ENCODE measurements at places on chromosomes 6 and 20.

DNA sequence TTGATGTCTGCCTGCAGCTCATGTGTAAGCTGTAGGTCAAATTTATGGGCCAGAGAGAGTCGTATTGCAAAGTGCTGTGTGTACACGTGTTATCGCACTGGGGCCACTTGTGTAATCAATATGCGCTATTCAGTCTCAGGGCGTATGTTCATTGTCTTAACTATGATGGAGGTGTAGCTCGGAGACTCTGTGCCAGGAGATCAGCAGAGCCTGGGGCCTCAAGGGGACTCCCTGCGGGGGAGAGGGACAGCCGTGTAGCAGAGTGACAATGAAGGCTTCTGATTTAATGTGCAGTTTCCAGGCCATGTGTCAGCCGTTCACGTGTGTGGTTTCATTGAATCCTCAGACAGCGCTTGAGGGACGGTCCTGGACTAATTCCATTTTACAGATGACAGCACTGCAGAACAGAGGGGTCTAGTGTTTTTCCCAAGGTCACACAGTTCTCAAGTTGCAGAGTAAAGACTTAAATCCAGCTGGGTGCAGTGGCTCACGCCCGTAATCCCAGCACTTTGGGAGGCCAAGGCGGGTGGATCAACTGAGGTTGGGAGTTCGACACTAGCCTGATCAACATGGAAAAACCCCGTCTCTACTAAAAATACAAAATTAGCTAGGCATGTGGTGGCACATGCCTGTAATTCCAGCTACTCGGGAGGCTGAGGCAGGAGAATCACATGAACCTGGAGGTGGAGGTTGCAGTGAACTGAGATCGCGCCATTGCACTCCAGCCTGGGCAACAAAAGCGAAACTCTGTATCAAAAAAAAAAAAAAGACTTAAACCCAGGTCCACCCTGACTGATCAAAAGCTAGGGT is 242.5 kb downstream of the PREX1 start:
- DNase-seq: no peak

- peak; percentile 51 for DNase-seq
These were observed 100.5 kb upstream of the SUPT3H start for GRCh38 chr6:45478240-45478639.

DNA sequence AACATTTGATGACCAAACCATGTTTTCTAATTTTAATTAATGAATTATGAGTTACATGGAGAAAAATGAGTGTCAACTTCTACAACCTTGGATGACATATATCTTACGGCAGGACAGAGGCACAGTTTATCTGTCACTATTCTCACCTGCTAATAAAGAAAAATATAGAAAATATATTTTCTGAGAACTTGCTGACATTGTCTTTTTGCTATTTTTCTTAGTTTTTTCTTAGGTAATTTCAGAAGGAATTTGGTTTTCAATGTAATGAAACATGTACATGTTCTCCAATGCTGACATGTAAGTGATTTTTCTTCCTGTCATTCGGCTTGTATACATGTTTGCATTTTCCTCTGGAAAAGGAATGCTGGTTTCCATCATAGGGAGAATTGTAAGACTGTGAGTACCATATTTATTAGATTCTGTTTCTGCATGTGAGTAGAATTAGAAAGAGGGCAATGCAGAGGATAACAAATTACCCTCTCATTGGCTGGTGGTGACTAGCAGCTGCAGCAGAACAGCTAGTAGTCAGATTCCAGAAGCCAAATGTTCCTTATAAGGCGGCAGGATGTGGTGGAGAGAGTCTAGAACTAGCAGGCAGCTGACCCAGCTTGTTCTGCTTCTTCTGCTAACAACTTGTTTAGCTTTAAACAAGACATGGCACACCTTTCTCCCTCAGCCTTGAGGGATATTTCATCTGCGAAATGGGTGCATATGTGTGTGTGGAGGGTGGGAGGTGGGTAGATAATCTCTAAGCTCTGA is 132.8 kb upstream of the SPACA1 start:
- peak; percentile 58 for DNase-seq

DNA sequence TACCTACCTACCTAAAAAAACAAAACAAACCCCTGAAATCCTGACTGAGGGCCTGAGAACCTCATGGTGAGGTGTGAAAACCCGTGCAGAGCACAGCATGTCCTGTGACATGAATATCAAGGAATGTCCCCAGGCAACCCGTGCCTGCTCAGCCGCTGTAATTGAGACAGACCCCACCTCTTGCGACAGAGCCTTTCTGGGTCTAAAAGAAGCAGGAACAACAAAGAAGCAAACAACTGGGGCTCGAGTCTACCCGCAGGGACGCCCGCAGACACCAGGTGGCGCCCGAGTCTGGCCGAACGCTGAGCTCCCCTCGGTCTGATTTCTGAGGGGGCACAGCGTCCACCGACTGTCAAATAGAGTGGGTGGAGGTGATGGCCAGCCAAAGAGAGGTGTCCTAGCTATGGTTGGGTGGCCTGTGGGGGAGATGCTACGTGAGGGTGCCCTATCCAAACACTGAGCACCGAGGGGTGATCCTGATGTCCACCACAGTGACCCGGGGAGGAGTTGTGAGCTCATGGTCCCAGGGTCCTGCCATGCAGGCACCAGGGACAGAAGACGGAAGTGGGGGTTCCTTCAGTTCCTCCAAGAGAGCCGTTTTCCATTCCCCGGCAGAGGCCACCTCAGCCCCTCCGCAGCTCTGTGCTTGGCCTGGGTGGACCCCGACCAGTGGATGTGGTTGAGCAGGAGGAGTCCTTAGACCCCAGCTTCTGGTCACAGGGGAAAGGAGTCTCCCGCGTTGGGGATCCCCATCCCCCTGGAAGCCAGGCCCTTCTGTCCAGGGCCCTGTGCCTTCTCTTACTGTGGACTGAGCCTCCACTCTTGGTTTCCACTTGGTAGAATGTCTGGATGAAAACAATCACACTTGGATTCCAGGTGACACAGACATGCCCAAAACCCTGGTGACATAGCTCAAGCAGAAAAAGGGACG is 268.2 kb downstream of the CDC5L start:
- DNase-seq: peak; percentile 75

DNA sequence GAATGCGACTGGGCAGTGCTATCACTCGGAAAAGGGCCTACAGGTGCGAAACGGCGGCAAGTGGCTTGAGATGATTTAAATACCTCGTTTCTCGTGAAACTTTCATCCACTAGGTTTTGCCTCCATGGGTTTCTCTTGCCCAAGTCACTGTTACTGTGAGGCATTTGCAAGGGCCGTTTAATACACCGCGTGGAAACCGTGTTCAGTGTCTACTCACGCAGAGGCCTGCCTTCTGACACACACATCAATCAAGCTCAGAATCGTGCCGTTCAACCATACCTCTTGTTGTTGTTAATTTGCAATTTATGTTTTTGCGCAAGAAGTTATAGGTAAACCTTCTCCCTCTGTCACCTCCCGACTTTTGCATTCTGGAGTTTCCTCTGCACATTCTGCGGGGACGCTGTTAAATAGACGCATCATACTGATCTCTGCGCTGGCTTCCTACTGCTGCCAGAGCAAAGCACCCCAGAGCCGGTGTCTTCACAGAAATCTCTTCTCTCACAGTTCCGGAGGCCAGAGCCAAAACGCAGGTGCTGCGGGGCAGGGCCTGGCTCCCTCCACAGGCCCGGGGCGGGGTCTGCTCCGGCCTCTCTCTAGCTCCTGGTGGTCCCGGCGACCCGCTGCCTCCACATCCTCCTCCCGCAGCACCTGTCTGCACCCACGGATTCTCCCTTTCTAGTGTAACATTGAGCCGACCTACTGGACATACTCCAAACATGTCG is 251.4 kb downstream of the SMOC2 start:
- no peak for DNase-seq

DNA sequence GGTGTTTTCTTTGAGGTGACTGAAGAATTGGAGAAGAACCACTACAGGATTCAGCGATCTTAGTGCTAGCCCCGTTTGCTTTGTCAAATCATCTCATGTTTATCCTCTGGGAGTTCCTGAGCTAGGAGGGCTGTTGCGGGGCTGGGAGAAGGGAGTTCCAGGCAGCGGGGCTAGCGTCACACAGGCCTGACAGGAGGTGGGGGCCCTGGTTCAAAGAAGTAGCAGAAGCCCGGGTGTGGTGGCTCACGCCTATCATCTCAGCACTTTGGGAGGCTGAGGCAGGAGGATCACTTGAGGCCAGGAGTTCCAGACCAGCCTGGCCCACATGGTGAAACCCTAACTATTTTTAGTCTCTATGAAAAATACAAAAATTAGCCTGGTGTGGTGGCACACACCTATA is 33.2 kb upstream of the SULF2 start:
- DNase-seq: no peak

DNA sequence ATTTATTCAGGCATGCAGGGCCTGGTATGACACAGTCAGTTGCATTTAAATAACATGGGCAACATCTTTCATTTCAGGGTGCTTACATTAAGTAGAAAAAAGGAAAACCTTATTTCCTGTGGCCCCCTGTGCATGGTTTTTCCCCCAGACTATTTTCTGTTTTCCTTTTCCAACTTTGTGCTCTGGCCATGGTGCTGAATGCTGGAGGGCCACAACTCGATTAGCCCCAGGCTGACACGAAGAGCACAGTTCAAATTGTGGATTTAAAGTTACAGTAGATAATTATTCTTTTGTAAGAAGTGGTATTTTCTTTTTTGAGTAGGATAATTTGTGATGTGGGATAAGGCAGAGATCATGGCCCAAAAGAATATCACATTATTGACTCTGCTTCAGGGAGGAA is 332.0 kb downstream of the HAO1 start:
- peak; percentile 11 for DNase-seq

DNA sequence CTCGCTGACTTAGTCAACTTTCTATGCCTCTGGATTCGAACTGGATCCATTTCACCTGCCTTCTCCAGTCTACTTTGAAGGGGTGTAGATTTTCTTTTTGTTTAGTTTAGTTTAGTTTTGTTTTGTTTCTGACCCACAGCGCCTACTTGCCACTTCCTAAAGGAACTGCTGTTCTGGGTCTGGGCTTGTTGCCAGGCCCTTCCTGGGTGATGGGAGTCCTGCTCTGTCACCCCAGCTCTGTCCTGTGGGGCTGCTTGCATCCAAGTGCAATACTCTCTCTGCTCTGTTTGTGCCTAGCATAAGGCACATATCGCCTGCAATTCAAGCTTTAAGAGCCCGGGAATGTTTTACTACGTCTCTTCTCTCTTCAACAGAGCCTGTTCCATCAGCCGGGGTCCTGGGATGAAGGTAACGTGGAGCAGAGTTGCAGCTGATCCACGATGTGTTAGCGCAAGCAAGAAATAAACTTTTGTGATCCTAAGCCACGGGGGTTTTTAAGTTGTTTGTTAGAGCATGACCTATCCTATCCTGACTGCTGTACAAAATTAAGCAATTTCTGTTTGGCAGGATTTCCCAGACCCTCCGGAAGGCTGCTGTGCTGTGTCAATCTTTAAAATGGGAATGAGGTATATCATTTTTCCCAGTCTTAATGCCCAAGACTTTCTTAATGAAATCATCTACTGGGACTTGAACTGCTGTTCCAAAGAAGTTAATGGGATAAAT is 30.9 kb upstream of the TAGAP start:
- peak; percentile 51 for DNase-seq

GRCh38 chr6:168638468-168639271 is 197.7 kb downstream of the SMOC2 start:
- DNase-seq: no peak

- no peak for DNase-seq
These were observed 58.5 kb upstream of the B3GAT2 start for GRCh38 chr6:71015392-71015791.

GRCh38 chr6:125077453-125077852 is 76.1 kb upstream of the TPD52L1 start:
- DNase-seq: peak; percentile 82

DNA sequence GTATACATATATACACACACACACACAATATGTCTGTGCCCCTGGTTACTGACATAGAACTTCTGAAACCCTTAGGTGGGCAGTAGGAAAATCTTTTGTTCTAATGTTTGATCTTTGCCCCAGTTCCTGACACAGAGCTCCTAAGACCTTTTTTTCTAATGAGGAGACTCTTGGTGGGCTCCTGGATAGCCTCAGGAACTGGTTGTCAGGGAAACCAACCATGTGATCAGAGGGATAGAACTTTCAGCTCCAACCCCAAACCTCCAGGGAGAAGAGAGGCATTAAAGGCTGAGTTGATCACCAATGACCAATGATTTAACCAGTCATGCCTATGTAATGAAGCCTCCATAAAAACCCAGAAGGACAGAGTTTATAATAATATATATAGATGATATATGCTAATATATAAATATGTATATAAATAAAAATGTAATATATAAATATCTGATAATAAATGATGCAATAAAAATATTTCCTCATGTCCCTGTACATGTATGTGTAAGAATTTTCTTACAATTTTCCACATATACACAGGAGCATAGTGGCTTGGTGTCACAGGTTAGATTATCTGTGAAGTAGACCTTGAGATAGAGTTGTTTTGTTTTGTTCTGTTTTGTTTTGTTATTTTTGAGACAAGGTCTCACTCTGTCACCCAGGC is 93.3 kb downstream of the GPX5 start:
- DNase-seq: no peak

- peak; percentile 40 for DNase-seq
These were observed 297.8 kb downstream of the ZFAND3 start for GRCh38 chr6:38117281-38117680.

DNA sequence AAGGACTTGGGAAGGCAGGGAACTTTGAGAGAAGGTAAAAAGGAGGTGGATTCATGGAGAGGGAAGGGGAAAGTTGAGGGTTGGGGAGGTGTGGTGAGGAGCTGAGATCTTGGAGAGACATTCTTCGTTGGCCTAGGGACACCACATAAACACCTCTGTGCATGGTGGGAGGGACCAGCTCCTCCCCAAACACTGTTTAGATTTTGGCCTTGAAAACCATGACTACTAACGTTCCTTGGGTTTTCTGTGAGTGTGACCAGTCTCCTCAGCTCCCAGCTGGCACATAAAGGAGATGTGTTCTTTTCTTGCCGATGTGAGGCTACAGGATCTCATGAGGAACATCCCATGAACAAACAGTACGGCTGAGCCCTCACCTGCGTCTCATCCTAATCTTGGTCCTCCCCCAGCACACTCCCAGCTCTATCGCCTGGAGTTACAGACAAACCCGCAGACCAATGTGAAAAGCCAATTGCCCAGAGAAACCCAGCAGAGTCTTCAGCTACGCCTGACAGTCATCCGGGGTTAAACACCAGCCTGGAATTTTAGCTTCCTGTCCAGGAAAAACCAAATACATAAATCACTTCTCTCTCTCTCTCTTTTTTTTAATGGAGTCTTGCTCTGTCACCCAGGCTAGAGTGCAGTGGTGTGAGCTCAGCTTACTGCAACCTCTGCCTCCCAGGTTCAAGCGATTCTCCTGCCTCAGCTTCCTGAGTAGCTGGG is 22.0 kb upstream of the DDR1 start:
- DNase-seq: no peak

- no peak for DNase-seq
These were observed 83.6 kb upstream of the ENPP5 start for GRCh38 chr6:46254331-46254730.

GRCh38 chr20:4060856-4061695 is 45.7 kb upstream of the RNF24 start:
- no peak for DNase-seq

GRCh38 chr20:9510911-9511310 is 3.5 kb upstream of the LAMP5 start:
- DNase-seq: no peak

GRCh38 chr20:43559147-43559987 is 540 bp downstream of the SGK2 start:
- no peak for DNase-seq

All from choroid plexus epithelial cell (primary cell).